ENCODE measurements at places on chromosomes 5 and 9.

DNA sequence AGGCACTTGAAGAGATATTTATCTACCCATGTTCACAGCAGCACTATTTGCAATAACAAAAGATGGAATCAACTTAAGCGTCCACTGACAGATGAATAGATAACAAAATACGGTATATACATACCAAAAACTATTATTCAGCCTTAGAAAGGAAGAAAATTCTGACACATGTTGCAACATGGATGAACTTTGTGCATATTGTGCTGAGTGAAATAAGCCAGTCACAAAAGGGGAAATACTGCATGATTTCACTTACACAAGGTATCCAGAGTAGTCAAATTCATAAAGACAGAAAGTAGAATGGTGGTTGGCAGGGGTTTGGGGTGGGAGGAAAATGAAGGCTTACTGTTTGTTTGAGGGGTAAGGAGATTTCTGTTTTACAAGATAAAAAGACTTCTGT, 66.0 kb downstream of the FBN2 start:
- DNase-seq = no peak

DNA sequence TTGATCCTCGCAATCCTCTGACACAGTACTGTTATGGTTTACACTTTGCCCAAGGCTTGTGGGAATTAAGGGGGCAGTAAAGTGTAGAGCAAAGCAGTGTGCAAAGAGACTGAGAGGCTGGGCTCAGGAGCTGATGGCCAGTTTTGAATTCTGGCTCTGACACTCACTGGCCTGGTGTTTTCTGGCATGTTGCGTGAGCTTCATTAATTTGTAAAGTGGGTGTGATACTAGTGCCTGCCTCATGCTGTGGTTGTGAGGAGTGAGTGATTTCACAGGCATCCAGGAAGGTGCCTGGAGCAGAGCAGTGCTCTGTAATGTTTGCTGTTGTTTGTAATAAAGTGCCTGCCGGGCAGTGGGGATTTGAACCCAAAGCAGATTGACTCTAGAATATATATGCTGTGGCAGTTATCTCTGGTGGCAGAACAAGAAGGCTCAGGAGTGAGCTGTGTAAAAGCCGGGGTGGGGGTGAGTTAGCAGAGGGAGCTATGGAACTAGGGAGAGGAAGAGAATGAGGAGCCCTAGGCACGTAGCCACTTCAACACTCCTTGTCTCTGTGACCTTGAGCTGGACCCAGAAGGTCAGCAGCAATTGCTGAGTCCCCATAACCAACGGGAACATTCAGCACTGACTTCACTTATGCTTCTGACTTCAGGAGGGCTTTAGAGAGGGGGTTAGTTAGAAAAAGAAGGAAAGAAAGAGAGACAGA, 108.5 kb downstream of the DOCK2 start:
- DNase-seq = no peak

DNA sequence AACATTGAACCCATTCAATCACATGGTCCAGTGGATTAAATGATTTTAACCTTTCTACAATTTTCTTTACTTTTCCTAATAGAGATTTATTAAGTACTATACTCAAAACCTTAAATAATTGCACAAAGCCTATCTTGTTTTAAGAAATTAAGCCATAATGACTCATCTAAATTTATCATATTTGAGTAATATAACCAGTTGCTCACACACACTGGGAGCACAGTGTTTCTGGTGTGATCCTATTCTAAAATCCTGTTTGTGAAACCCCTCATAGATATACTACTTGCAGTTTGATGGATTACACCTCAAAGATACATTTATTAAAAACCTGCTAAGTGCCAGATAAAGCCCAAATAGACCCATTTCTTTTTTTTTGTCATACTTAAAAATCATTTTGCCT, 668.3 kb upstream of the CDH18 start:
- no peak for DNase-seq

DNA sequence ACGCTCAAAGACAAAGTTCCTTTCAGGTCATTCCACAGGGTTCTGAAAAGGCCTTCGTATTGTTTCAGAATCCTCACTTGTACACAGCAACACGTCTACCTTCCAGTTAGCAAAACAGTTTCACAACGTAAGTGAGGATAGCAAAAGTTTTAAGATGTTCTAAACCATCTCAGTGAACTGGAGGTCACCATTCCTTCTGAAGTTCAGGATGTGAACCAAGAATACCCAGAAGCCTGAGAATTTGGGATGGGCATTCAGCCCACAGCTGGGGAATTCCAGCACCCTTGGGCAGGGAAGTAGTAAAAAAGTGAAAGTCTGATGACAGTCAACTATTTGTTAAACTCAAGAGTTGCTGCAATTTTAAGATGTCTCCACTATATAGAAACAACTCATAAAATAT, 224.5 kb downstream of the BNC2 start:
- DNase-seq = no peak

DNA sequence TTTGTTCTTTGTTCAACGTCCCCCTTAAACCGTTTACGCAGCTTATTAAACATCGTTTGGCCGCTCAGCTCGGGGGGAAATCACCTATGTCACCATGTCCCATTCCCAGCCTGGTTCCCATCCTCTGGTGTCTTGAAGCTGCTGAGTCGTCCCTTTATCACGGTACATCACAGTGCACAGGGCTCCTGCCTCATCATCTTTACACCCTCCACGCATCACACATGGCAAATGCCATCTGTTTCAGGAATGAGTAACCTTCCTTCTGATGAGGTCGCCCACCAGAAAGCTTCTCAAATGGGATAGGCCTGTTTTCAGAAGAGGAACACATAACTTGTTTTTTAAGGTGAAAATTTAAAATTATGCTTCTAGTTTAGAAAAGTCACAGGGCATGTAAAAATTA, 7.9 kb upstream of the LHX6 start:
- DNase-seq = no peak

DNA sequence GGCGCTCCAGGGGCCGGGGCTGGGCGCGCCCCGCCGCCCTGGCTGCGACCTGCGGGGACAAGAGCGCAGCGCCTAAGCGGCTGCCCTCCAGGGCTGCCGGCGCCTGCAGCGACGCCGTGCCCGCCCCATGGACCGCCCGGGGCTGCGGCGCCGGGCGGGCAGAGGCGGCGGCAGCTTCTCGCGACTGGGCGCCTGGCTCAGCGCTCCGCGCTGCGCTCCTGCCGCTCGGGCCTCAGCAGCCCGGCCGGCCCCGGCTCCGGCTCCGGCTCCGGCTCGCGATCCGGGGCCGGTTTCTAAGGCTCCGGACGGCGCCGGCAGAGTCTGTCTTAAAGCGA, at the start of gene PITX1:
PITX1 (minus strand) TSS at position 328 of the 335 bp plus-strand sequence. CDS start 347 bp downstream, outside the sequence.
- DNase-seq = no peak

- no peak for DNase-seq
These were observed 423.3 kb downstream of the EFNA5 start for GRCh38 chr5:107247427-107247826.

DNA sequence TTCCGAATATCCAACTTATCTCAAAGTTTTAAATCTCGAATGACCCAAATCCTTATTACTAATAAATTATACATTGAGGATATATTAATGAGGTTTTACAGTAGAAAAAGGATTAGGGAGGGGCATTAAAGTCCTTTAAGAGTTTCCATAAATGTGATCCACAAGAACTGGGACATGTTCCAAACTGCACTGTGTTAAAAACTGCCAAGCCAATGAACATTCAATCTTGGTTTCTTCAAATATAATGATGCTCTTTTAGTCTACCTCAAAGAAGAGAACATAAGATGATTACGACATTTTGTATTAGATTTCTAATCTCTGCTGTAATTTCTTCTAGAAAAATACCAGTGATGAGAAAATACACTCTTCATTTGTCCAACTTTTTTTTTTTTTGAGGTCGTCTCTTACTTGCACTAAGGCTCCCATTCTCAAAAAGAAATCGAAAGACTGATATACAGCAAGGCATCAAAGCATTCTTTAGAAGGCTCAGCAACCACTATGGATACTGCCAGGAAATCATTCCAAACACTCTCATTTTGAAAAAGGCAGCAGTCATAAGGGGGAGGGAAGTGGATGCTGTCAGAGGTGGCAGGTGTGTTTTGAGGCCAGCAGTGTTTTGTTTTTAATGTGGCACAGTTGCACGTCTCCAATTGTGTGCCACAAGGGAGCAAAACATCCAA, 1.7 kb downstream of the PTAR1 start:
- DNase-seq = peak; percentile 21

DNA sequence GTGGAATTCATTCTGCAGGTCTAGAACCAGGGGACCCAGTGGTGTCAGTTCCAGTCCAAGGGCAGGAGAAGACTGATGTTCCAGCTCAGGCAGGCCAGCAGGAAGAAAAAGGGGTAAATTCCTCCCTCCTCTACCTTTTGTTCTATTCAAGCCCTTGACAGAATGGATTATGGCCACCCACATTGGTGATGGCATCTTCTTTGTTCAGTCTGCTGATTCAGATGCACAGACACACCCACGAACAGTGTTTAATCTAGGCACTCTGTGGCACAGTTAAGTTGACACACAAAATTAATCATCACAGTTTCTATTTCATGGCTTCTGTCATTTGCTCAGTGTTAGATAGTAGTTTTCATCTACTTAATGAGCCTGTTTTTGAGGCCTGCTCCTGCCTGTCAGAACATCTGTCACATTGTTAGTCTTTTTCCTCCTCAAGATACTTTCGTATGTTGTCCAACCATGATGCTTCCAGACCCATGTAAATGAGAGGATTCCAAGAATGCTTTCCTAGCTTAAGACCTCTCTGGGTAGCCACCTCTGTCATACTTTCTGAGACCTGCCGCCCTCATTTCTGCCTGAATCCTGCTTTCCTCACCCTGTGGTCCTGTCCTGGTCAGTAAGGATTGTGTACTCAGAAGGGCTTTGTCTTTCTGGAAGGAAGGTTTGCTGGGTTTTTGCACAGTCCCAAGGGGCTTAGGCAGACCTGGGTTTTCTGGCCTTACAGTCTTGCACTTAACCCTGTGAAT, 72.5 kb downstream of the SPIN1 start:
- no peak for DNase-seq

DNA sequence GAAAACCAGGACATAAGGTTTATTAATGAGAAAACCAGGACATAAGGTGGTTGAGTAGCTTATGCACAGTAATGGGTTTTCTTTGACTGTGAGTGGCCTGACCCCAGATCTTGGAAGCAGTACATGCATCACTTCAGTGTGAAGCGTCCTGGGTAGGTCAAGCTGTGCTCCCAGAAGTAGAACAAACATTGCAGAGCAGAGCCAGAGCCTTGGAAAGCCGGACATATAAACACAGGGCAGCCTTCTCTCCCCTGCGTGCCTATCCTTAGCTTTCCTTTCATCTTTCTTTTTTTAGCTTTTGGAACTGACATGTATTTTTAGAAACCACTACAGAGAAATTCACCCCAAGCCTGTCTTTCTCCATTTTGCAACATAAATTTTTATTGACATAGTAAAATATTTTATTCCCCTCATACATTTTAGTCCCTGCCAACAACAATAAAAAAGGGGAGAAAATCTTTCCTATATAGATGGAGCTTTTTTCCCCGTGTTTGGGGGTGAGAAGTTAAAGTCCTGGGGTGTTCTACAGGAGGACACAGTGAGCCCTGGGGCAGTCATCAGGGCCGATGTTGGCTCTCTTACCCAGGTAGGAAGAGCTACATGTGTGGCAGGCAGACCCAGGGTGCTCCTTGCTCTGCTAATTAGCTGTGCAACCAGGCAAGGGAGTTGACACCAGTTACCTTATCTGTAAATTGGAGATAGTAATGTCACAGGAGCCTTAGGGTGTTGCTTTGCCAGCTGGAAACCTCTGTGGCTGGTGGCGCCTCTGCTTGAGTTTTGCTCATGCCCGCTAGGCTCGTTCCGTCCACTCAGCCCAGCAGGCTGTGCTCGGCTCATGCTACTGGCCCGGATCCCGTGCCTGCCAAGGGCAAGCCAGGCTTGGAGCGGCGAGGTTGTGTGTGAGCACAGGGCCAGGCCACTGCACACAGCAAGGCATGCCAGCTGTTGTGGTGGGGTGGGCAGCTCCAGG, 389.6 kb downstream of the KDM4C start:
- DNase-seq = peak; percentile 34

DNA sequence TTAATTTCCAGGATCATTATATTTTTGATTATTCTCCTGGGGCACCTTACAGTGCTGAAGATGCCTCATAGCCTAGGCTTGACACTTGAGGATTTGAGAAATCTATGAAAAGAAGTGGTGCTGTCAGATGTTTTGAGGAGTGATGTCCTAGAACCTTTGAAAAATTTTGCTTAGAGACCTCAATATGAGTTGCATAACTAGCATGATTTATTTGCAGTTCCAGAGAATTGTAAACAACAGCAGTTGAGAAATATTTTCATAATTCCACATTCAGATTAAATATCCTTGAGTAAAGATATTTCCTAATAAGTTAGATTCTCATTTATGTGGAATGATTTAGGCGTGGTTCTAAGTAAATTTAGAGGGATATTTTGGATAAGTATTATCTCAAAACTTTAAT, 225.8 kb downstream of the ADAMTSL1 start:
- DNase-seq = no peak

DNA sequence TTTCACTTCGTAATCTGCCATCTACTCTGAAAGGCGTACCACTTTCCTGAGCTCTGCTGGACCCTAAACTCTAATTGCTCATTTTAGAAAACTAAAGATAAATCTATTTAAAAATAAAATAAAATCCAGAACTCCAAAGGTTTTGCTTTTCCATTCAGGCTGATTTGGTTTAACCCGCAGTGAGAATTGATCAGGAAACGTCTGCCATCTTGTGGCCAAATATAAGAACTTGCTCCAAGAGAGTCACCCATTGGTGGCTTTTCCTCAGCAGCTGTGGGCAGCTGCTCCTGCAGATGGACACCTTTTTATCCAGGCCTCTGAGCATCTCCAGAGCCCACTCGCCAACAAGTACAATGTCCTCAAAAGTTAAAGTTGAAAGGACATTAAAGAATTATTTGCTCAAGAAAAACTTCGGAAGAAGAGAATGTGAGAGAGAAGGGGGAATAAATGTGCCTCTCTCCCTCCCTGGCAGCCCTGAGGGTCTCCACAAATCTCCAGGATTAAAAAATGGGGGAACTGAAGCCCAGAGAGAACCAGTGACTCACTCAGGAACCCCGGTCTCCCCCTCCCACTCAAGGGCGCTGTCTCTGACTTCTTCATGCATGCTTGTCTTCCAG, 4.1 kb downstream of the SAXO1 start:
- peak; percentile 50 for DNase-seq

DNA sequence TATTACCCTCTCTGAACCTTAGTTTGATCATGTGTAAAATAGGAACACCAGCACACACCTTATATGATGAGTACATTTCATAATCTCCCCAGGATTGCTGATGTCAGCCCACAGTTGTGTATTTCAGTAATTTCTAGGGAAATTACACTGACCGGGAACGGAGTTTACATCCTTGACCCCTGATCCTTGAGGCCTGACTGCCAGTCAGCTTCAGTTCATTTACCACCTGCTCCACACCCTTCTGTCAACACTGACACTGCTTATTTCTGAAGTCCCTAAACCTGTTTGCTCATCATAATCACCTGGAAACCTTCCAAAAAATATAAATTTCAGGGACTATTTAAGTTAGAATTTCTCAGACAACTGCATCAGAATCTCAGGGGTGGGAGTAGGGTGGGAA, 55.3 kb downstream of the ZNF622 start:
- DNase-seq = no peak
